ENCODE measurements at places on chromosomes 12 and 14. TPM values are rescaled to one million over a fixed set of nuclear protein-coding genes. Genes with fewer than 3 reads are reported as not detected.

GRCh38 chr12:42862055-42862454, 272.5 kb upstream of the PRICKLE1 start:
- DNase-seq, result no peak

DNA sequence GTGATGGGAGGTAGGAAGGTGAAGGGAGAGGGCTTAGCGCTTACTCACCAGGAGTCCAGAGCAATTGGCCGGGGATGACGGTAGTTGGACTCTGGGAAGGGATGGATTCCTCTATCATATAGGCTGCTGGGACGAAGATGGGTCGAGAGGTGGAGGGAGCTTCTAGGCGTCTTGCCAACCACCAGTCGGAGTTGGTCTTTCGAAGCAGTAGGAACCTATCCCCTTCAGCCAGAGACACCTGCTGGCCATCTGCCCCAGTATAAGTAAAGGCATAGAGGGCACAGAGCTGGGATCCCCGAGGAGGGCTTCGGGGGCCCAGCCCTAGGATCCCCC, 657 bp downstream of the ARHGAP9 start:
- DNase-seq, result no peak

HNF1A gene
- not detected for polyA plus RNA-seq

BIN2 gene
- 2.3 TPM for polyA plus RNA-seq

DNA sequence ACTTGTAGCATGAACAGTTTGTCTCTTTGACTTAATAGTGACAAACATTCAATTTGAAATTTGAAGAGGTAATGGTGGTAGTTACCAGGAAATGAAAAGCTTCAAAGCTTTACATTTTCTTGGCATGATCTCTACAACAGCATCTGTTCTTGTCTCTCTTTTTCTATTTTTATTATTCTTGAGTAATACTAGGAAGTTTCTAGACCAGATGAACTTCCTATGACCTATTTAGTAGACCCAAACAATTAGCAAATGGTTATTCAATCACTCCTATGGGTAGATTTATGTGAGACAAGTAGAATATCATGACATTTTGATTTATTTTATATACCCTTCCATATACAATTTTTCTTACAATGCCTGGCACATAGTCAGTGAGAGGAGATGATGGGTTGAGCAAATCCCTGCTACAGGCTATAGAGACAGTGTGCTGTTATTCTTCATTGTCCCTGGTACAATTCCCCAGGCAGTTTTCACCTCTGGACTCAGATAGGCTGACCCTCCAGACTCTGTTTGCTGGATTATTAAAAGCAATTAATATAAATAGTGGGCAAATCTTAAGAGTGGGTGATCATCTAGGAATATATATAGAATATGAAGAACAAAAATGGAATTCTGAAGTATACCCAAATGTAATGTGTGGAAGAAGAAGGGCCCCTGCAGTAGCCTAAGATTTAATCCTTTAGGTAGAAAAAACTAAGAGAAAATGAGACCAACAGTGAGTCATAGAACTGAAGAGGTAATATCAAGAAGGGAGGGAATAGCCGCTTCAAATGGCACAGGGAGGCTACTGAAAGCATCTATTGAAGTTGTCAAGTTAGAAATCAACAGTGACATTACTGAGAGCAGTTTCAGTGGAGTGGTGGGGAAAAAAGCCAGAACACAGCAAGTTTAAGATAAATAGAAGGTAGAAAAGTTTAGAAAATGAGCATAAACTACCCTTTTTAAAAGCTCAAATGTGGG, 512.0 kb downstream of the FOXG1 start:
- no peak for DNase-seq

- DNase-seq, result no peak
Measured at GRCh38 chr12:4153343-4153892, 120.1 kb upstream of the CCND2 start.

GRCh38 chr12:68529466-68529865, 81.2 kb upstream of the RAP1B start:
- no peak for DNase-seq

NRL gene
- polyA plus RNA-seq, result 1.2 TPM

PDZRN4 gene
- polyA plus RNA-seq, result 1.7 TPM

ABCB9 gene
- 3.7 TPM for polyA plus RNA-seq

GRCh38 chr14:64337888-64338615, 43.9 kb upstream of the ESR2 start:
- DNase-seq, result peak; percentile 90

CLEC12A gene
- polyA plus RNA-seq, result 0.60 TPM

DNA sequence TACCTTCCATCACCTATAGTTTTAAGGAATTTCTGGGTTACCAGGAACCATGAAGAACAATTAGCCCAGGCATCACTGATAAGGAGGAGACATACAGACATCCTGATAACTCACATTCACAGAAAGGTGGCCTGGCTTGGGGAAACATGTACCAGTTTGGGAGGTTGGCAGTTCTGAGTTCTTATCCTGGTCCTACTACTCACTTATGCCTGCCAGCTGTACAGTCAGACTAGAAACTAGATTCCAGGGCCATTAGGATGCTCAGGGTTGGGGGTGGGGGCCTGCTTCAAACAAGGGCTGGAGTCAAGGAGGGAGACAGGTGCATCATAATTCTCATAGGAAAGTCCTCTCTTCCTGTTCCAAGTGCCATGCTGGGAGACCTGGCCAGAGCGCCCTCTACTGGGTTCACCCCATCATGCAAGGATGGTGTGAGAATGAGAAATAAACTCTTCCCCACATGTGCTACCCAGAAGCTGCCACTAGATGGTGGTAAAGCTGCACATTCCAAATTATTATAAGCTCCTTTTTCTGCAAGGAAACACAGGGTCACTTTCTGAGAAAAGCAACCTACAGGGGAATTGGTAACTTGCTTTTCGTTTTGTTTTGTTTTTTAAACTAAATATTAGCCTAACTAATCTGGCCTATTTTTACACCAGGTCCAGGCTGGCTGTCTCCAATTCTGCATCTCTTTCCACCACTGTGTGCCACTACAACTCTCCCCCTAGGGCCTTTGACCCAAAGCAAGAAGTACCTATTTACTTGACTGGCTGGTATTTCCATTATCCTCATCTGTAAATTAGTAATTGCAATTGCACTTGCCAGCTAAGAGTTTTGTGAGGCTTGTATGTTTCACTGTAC, 14.5 kb downstream of the OAS2 start:
- DNase-seq, result peak; percentile 67

ZNF891 gene
- polyA plus RNA-seq, result 1.5 TPM

DNA sequence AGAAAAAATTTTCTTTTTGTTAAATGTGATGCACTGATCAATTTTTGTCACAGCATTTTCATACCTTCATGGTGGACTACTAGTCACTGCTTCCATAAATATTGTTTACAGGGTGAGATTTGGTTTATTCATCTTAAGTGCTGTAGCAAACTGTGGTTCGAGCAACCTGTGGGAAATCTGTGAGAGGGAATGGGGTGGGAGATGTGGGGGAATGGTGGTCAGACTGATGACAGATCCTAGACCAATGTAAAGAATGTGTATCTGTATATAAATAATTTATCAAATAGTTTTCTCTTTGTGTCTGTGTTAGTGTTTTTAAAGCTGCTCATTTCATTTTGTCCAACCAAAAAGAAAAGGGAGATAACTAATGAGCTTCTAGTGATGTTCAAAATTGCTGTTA, 26.7 kb downstream of the CSRP2 start:
- DNase-seq, result no peak

DNA sequence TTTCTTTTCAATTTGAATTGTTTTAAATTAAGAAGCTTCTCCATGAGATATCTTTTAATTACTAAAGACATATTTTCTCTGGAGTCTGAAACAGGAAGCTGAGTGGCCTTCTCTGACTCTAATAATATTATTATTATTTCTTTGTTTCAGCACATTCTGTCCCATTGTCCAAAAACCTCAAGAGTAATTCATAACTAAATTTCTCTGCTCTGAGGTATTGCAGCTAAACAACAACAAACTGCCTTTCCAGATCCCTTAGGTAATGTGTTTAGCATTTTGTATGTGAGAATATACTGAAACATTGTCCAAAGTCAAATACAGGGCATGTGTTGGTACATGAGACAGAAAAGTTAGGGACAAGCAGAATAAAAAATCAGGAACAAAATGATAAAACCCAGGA, 199.0 kb upstream of the FAR2 start:
- no peak for DNase-seq

DNA sequence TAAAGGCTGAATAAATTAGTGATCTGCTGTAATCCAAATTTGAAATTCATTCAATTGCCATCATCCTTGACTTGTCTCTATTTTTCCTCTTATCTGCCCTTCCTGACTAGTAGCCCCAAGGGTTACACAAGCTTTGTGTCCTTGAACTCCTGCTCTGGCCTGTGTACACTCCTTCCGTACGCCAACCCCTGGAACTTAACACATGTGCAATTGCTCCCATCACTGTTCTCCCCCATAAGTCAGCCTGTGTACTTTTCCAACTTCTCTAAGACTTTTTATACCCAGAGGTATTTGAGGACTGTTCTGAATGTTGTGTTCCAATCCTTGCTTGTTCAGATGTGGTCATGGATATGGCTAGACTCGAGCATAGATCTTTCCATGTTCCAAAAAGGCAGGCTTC, 171.1 kb upstream of the G2E3 start:
- DNase-seq, result no peak

SIX1 gene
- 58.4 TPM for polyA plus RNA-seq

DNA sequence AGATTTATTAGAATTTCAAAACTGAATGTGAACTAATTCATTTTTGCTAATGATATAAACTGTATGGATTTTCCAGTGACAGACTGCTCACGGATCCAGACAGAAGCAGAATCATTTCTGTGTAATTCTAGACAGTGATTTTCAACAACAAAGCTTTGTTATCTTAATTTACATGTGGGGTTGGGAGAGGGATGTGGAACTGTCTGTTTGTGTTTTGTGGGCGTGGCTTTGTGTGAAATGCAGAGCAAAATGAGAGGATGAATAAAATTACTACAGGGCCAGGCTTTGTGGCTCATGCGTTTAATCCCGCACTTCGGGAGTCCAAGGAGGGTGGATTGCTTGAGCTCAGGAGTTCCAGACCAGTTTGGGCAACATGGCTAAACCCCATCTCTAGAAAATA, 834.7 kb downstream of the GALC start:
- no peak for DNase-seq

DNA sequence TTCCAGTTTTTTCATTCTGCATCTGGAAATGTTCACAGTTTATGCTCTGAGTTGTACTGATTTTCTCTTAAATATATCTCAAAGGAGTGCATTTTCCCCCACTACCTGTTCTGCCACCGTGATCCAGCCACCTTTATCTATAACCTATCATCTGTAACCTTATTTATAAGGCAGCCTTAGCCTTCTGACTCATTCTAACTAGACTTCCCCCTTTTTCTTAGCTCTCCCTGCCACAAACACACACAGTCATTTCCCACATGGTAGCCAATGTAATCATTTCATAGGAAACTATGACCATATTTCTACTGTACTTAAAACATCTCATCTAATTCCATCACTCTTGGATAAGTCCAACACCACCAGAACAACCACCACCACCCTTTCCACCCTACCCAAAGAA, 10.8 kb upstream of the GYS2 start:
- no peak for DNase-seq

DNA sequence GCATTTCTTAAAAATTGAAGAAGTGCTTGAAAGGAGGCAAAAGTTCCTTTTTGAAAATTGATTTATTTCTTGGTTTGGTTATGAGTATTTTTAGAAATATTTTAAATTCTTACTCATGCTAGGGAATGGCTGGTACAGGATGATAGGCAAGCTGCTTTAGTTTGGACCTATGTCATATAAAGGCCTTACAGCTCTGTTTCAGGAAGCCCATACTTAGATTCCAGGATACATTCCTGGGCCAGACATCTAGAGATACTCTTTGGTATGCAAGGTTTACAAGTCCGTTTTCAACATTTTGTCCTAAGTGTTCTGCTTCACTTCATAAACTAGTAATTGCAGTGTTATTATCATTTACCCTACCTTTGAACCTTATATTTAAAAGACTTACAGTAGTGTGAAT, 186.8 kb downstream of the FUT8 start:
- peak; percentile 5 for DNase-seq

- no peak for DNase-seq
Measured at GRCh38 chr14:91862417-91862816, 4.9 kb downstream of the TC2N start.

DNA sequence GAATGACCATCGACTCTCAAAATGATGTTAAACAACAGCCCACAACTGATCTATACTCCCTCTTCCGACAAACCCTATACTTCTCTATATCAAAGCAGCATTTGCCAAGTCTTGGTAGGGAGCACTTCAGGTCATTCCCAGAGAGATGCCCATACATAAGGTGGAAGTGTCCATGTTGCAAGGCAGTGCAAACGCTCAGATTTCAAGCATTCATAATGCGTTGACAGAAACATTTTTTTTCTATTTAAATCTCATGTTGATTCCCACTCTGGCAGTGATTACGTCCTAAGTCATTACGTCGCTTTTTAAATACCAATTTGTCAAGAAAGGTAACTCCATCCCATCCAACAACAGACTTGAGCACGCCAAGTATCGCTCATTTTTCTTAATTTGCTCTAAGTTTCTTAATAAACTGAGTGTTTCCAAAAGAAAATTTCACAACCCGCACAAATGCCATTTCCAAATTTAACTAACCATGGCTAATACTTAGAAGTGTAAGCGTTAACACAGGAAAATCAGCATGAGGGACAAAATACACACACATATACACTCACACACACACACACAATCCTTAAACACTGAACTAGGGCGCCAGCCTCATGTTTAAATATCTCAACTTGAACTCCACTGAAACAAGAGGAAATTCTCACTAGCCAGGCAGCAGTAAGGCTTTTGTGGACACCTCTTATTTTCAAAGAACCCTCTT, 1.1 kb downstream of the GXYLT1 start:
- peak; percentile 16 for DNase-seq

GRCh38 chr14:61699027-61699426, 3.7 kb downstream of the HIF1A start:
- DNase-seq, result no peak

DNA sequence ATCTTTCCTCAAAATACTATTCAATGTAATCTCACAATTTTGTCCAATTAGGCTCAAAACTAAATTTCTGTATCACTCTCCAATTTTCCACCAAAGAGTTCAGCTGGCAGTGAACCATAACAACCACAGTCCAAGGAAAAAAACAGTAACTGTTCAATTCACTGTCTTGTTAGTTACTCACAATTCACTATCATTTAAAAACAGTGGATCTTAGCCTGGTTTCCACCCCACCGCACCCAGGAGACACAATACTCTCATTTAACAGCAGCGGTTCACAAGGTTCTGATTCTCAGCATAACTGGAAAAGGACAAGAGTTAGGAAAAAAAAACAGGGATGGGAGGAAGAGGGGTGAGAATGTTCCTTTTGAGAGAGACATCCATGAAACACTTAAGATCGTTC, 40.5 kb downstream of the MED13L start:
- DNase-seq, result peak; percentile 74

DNA sequence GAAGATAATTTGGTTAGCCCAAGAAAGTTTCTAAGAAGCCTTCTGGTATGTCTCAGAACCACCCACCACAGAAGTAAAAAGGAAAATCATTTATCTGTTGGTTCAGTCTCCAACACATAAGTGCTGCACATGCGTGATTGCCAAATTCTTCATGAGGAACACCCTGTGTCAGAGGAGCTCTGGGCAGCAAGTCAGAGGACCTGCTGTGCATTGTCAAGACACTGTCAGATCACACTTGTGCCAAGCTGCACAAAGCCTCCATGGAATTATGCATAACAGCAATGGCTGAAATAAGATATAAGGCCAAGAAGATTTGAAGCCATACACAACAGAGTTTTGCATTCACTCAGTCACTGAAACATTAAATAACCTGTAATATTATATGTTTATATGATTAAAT, 1304.7 kb upstream of the FLRT2 start:
- peak; percentile 69 for DNase-seq

GRCh38 chr12:1911598-1912575, 6.6 kb downstream of the CACNA2D4 start:
- peak; percentile 79 for DNase-seq

RNASE7 gene
- polyA plus RNA-seq, result not detected

Data from muscle of back (tissue), 13 donors.